ENCODE measurements at places on chromosomes 16 and 17.

DNA sequence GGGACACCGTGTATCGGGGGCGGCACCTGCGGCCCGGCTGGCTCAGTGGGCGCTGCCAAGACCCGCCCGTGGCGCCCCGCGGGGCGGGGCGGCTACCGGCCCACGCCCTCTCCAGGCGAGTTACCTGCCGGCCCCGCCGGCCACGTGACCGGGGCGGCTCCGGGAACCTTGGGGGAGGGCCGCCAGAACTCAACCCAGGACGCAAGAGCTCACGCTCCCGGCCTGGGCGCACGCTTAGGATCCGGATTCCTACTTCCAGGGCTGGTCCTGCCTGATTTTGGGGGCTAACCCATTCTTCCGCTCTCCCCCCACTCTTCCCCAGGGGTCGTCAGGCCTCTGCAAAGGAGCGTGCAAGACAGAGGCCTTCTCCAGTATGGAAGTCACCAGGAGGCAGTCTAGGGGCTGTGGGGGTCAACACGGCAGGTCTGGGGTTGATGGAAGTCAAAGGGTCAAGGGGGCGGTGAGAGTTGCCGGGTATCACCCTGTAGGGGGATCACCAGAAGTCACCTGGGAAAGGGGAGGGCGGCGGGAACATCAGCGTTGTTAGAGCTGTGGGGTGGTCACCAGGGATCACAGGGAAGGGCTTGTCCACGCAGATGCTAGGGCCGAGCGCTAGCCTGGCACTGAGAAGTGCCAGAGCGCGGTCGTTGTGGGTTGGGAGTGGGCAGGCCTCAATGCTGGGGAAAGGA lies 354 bp upstream of the ESRP2 start:
- no peak for DNase-seq

DNA sequence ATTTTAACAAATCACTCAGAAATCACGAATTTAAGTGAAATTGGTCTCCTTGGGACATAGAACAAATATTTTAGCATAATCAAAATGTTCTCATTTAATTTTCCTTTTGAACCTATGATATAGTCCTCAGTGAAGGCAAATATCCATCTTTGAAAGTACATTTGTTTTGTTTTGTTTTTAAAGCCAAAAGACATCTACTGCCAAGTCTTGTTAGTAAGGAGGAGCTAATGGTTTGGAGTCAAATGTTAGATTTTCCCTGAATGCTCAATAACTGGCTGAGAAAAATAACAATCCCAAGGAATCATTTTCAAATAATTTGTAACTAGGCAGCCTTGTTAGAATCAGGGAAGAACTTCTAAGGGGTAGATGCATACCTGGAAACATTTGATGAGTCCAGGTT lies 302.9 kb upstream of the MAF start:
- DNase-seq, result no peak

- DNase-seq, result no peak
Observed at GRCh38 chr16:56457927-56458470, 6.6 kb downstream of the OGFOD1 start.

GRCh38 chr17:58531661-58532554 lies 17.5 kb upstream of the MTMR4 start:
- peak; percentile 66 for DNase-seq

- DNase-seq, result no peak
Observed at GRCh38 chr17:57811638-57812280, 38.1 kb downstream of the MRPS23 start.

DNA sequence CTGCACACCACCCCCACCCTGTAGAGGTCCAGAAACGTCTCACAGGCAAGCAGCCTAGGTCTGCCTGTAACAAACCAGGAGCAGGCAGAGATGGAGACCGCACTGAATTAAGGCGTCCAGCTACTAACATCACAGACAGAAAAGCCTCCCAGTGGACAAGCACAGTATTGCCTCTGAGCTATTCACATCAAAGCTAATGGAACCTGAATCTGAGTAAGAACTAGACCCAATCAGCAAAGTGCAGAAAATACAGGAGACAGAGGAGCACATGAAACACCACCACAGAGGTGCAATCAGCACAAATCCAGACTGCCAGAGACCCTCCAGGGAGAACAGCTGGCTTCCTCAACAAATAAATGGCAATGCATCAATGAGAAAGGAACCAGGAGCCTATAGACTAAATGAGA lies 22.2 kb upstream of the PEMT start:
- peak; percentile 80 for DNase-seq

GRCh38 chr16:23865853-23866252 lies 30.1 kb downstream of the PRKCB start:
- no peak for DNase-seq

DNA sequence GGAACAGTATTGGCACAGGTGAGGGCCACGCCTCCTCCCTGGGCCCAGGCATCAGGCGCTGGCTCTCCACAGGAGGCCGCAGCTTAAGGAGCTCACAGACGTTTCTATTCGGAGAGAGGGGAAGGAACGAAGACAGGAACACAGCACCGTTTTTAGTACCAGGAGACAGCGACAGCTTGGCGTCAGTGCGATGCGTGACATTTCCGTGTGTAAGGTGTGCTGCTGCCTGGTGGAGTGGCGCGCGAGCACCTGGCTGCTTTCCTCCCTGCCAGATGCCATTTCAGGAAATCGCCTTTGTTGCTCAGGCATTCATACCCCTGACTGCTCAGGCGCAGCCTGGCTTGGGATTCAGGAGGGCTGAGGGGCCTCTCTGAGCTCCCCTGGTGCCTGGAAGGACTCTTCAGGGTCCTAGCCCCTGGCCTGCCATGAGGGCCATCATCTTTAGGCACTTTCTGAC lies 367.5 kb downstream of the CPPED1 start:
- no peak for DNase-seq

- DNase-seq, result peak; percentile 67
Observed at GRCh38 chr17:69607162-69607834, 192.8 kb downstream of the MAP2K6 start.

DNA sequence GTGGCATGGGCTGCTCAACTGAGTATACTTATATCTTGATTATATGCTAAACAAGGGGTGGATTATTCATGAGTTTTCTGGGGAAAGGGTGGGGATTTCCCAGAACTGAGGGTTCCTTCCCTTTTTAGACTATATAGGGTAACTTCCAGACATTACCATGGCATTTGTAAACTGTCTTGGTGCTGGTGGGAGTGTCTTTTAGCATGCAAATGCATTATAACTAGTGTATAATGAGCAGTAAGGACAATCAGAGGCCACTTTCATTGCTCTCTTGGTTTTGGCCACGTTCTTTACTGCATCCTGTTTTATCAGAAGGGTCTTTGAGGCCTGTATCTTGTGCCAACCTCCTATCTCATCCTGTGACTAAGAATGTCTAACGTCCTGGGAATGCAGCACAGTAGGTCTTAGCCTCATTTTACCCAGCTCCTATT lies 12.0 kb downstream of the PRR11 start:
- no peak for DNase-seq

GRCh38 chr17:5841862-5842261 lies 228.3 kb upstream of the WSCD1 start:
- DNase-seq, result no peak

DNA sequence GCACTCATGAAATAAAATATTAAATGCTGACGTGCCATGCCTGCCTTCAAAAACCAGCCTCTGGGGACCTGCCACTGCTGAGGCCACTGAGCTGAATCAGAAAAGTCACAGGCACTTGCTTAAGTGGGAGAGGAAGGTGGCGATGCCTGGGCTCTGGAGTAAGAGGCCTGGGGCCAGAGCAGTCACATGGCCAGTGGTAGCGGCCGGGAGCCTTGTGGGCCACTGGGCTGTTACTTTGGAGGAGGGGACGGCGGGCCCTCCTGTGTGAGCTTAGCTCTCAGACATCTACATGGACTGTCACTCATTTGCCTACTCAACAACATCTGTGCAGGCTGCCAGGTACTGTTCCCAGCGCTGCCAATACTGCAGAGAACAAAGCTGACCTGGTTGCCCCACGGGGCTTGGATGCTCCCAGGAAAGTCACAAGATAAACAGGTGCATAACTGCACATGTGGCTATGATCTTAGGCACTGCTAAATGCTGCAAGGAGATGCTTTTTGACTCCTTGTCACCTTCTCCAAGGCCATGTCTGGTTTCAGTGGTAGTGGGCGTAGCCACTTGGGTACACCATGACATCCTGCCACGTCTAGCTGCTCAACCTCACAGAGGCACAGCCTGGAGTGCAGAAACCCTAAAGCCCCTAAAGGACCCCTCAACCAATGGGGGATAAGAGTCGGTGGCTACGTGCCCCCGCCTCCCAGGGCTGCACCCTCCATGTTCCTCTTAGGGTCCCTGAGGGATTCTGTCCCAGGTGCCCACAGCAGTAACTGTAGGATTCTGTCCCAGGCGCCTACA lies 11.6 kb downstream of the COTL1 start:
- no peak for DNase-seq

DNA sequence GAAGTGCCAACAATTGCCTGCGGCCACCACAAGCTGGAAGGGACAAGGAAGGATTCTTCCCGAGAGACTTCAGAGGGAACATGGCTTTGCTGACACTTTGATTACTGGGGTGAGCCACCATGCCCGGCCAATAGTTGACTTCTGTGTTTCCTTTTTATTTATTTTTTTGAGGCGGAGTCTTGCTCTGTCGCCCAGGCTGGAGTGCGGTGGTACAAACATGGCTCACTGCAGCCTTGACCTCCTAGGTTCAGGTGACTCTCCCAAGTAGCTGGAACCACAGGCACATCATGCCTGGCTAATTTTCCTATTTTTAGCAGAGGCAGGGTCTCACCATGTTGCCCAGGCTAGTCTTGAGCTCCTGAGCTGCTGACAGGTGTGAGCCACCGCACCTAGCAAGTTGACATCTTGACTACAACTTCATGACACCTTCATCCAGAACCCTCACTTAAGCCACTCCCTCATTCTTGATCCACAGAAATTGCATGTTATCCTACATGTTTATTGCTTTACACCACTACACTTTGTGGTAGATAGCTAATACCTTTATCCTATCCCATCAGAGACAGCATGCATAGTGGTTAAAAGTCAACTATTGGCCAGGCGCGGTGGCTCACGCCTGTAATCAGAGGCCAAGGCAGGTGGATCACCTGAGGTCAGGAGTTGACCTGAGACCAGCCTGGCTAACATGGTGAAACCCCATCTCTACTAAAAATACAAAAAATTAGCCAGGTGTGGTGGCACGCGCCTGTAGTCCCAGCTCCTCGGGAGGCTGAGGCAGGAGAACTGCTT lies 16.1 kb upstream of the GPRC5C start:
- no peak for DNase-seq

DNA sequence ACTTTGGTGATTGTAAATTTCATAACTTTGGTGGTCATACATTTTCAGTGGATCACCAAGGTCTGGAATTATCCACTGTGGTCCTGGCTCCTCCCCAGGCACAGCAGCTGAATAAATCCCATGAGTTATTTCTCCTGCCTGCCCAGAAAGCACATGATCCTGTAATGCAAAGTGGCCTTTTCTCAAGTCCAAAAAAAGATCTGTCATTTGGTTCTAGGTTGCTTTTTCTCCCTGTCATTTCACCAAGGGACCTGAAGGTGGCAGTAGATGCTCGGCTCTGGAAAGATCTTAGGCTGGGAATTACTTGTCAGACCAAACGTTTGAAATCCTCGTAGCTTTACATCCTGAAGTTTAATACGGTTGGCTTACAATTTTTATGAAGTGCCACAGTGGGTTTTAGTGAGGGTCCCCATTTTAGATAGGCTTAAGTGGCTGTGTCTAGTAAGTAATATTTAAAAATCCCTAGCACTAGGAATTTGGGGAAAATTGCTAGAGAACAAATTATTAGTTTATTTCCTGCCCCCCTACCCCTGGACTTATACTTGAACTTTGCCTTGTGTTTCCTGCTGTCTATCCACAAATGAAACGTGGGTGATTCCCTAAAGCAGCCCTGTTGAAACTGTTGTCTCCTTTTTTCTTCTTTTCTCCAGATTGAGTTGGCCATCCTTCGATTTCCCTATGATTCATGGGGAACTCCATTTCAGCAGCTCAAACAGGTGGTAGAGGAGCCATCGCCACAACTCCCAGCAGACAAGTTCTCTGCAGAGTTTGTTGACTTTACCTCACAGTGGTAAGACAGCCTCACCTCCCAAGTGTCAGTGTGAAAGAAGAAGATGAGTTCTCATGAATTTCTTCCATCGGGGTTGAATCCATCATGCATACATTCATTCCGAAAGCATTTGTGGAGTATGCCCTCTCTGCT lies 111.7 kb downstream of the MAP2K6 start:
- DNase-seq, result peak; percentile 63

- DNase-seq, result no peak
Observed at GRCh38 chr17:35148144-35148543, 527 bp downstream of the UNC45B start.

DNA sequence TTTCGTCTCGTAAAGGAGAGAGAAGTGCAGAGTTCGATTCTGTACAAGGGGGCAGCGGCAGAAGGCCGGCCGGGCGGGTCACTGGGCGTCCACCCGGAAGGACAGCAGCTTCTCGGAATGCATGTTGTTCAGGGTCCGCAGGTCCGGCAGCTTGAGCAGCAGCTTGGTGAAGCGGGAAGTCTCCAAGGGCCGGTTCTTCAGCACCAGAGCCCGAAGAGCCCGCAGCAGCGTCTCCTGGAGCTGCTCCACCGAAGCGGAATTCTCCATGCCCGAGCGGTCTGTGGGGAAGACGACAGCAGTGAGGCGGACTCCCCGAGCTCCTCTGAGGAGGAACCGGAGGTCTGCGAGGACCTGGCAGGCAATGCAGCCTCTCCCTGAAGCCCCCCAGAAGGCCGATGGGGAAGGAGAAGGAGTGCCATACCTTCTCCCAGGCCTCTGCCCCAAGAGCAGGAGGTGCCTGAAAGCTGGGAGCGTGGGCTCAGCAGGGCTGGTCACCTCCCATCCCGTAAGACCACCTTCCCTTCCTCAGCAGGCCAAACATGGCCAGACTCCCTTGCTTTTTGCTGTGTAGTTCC lies 7.3 kb downstream of the NR1D1 start:
- no peak for DNase-seq

DNA sequence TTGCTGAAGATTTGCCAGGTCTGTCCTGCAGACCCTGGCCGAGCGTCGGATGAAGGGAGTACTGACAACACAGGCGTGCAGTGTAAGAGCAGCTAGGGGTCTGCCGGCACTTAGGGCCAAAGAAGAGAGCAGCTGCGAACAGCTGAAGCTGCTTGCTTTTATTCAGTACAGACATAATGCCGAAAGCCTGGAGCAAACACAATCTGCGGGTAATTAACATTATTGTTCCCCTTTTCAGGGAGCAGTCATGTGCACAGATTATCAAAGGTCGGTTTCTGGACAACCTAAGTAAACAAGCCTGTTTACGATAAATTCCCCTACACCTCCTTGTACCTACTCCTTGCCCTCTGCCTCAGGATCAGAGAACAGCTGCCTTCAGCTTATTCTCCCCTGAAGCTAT lies 12.0 kb upstream of the KRT23 start:
- DNase-seq, result no peak

GRCh38 chr17:19017804-19018599 lies 13.4 kb upstream of the FAM83G start:
- DNase-seq, result no peak

GRCh38 chr16:57863434-57864160 lies 61.3 kb upstream of the KIFC3 start:
- peak; percentile 81 for DNase-seq

All from HTR-8/SVneo (cell line).